ENCODE measurements at places on chromosomes 5 and 9.

- no peak for DNase-seq
Measured at GRCh38 chr5:20028506-20028905, 40.5 kb upstream of the CDH18 start.

GRCh38 chr5:87665166-87665565, 252.4 kb upstream of the CCNH start:
- DNase-seq, result no peak

GRCh38 chr9:127872369-127873222, 4.9 kb downstream of the AK1 start:
- peak; percentile 63 for DNase-seq

GRCh38 chr9:38685535-38685934, 34.4 kb downstream of the FAM240B start:
- DNase-seq, result no peak

- DNase-seq, result peak; percentile 63
Measured at GRCh38 chr9:33676746-33677505, 118.4 kb upstream of the PRSS3 start.

- DNase-seq, result no peak
Measured at GRCh38 chr5:35162848-35163709, 67.2 kb downstream of the PRLR start.

GRCh38 chr5:83523929-83524328, 52.4 kb downstream of the VCAN start:
- DNase-seq, result no peak

DNA sequence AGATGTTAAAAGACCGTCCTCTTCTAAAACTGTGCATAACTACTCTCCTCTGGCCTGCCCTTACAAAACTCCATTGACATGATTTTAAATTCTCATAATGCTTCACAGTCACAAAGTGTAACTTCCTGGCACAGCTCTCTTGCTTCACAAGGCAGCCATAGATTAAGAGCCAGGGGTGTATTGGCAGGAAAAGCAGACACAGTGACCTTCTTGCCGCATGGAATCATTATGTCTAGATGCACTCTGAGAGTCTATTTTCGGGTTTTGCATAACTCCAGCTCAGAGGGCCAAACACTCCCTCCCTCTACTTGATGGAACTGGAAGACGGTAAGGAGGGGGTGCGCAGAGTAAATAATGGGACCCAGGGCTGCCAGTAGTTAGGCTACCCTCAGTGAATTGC, 110.1 kb downstream of the MARCHF3 start:
- DNase-seq, result no peak

- no peak for DNase-seq
Measured at GRCh38 chr5:139671096-139671841, 23.1 kb downstream of the CXXC5 start.

DNA sequence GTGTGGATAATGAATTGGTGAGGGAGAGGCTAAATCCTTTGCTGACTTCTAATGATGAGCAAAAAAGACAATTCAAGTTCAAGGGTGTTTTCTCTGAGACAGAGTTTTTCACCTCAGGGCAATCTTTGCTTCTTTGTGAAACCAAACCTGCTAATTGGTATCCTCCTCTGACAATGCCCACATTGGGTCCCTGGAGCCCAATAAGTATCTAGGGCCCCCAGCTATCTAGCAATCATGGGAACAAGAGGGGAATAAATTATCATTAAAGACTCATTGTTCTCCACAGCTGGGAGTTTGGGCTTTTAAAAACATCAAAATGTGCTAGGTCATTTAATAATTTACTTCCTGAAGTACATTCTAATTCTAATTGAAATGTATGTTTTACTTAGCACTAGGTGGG, 227.3 kb downstream of the TMEM167A start:
- no peak for DNase-seq

GRCh38 chr5:17317473-17317872, 100.0 kb downstream of the BASP1 start:
- DNase-seq, result no peak

DNA sequence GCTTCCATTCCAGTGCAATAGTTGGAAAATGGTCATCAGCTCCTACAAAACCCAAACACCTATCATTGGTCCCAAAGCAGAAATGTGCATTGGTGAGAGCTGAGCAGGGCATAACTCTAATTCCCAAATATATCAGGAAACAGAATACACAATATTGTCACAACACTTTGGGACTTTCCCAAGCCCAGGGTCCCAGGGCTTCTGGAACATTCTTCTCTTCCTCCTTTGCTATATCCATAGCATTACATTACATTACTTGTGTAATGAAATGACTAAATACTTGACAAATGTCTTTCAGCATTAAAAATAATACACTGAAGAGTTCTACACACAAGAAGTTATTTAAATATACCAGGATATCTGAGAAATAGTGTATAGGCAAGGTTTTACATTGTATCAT, 45.6 kb downstream of the LIX1 start:
- DNase-seq, result no peak

DNA sequence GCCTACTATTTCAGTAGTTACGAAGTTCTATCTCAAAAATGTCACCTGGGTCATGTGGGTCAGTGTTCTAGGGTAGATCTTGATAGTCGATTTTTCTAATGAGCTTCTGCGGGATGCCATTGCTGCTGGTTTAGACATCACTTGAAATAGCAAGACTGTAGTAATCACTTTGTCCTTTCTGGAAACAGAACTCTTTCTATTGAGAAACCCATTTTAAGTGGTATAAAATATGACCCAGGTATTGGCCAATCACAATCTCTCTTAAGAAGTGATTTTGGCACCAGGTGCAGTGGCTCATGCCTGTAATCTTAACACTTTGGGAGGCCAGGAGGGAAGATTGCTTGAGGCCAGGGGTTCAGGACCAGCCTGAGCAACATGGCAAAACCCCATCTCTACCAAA, 17.6 kb downstream of the ARRDC3 start:
- no peak for DNase-seq

DNA sequence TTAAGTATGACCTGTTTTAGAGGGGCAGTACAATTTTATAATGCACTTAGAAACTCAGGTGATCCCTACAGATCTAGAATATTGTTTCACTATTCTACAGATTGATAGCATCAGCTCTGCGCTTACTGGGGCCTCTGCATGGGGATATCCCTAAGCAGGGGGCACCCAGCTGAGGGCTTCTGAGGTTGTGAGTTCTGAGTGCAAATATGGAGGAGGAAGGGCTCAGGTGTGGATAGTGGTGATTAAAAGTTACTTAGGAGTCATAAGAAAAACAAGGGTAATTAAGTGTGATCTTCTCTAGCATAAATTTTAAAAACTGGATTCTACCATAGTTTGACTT, 274.4 kb downstream of the EFNA5 start:
- DNase-seq, result no peak

GRCh38 chr9:35711501-35712428, 20.2 kb downstream of the TLN1 start:
- DNase-seq, result no peak

DNA sequence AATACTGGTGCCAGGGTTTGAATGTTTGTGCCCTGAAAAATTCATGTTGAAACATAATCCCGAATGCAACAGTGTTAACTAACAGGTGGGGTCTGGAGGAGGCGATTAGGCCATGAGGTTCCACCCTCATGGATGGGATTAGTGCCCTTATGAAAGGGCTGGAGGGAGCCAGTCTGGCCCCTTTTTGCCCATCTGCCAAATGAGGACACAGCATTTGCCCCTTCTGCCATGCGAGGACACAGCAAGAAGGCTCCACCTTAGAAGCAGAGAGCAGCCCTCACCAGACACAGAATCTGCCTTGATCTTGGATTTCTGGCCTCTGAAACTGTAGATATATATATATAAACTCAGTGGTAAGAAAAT, 32.6 kb upstream of the RNF130 start:
- DNase-seq, result no peak

DNA sequence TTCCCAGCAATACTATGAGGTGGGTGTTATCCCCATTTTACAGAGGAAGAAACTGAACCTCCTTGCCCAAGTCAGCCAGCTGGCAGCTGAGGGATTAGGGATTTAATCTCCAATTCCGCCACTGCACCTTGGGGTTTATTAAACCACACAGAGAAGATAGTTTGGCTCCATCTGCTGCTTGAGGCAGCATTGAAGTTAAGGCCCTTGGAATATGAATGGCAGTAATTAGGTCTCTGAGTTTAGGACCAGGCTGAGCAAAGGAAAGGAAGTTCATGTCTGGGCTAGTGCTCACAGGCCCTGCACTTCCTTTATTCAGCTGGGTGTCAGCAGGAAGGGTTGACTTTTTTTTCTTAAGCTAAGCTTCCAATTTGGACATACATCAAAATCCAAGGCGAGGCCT, 86.9 kb upstream of the GDNF start:
- no peak for DNase-seq

DNA sequence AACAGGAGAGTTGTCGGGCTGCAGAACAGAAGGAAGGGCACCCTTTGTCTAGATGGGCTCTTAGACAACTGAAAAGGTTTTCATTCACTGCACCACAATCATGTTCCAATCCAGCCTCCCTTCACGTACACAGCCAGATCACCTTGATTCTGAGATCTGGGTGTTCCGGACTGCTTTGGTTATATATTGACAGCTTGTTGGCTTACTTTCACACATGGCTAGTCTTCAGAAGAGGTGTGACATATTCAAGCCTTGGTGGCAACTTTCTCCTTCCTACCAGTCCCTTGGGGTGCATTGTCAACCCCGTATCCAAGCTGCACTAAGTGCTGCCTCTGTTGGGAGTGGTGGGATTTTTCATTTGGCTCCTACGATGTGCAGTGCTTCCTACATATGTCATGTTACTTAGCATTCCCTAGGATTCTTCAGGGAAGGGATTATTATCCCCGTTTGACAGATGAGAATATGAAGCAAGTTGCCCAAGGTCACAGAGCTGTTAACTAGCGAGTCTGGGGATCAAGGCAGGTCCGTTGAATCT, 100.6 kb downstream of the LIFR start:
- DNase-seq, result no peak

- DNase-seq, result no peak
Measured at GRCh38 chr9:13141629-13142028, 137.9 kb downstream of the MPDZ start.

DNA sequence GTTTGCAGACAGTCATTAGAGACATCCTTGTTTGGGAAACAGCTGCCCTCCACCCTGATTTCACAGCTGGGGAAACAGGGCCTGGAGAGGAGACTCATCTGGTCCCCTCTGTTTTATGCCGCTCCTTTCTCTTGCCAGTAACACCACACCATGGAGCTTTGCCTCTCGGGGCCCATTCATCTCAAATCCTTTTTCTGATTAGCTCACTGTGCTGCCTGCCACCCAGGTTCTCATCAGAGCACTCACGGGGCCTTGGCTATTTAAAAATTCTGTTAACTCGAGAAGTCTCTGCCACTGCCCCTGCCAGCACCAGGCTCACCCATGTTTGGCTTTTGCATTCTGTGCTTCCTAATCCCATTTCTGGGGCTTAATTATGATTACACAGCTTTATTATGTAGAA, 36.8 kb upstream of the C5orf58 start:
- no peak for DNase-seq

DNA sequence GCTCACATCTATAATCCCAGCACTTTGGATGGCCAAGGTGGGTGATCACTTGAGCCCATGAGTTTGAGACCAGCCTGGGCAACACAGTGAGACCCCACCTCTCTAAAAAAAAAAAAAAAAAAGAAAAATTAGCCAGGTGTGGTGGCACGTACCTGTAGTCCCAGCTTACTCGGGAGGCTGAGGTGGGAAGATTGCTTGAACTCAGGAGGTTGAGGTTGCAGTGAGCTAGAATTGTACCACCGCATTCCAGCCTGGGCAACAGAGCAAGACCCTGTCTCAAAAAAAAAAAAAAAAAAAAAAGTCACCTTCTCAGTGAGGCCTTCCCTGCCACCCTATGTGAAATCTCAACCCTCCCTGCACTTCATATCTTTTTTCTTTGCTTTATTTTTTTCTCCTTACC, 14.0 kb upstream of the SEPTIN8 start:
- DNase-seq, result no peak

GRCh38 chr9:78130853-78131252, 99.2 kb upstream of the GNAQ start:
- DNase-seq, result no peak

- DNase-seq, result no peak
Measured at GRCh38 chr9:128163523-128164306, 3.6 kb downstream of the BBLN start.

DNA sequence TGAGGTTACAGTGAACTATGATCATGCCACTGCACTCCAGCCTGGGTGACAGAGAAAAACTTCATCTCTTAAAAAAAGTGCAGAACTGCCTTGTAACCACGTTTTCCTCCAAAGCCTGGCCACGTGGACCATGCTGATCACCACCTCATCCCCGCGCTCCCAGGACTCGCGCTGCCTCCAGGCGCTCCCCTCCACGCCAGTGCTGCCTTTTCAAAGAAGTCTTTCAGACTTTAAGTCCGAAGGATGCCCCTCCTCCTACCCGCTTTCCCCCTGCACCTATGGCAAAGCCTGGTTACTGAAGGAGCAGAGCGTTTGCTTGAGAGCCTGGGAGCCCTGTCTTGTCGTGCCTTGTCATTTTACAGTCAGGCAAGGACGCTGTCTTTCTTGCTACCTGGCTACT, 43.8 kb downstream of the HABP4 start:
- DNase-seq, result no peak

DNA sequence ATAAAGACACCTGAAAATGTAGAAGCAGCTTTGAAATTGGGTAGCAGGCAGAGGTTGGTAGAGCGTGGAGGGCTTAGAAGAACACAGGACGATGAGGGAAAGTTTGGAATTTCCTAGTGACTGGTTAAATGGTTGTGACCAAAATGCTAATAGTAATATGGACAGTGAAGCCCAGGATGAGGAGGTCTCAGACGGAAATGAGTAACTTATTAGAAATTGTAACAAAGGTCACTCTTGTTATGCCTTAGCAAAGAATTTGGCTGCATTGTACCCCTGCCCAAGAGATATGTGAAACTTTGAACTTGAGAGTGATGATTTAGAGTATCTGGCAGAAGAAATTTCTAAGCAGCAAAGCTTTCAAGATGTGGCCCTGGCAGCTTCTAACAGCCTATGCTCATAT, 382.5 kb downstream of the KCNN2 start:
- DNase-seq, result no peak

DNA sequence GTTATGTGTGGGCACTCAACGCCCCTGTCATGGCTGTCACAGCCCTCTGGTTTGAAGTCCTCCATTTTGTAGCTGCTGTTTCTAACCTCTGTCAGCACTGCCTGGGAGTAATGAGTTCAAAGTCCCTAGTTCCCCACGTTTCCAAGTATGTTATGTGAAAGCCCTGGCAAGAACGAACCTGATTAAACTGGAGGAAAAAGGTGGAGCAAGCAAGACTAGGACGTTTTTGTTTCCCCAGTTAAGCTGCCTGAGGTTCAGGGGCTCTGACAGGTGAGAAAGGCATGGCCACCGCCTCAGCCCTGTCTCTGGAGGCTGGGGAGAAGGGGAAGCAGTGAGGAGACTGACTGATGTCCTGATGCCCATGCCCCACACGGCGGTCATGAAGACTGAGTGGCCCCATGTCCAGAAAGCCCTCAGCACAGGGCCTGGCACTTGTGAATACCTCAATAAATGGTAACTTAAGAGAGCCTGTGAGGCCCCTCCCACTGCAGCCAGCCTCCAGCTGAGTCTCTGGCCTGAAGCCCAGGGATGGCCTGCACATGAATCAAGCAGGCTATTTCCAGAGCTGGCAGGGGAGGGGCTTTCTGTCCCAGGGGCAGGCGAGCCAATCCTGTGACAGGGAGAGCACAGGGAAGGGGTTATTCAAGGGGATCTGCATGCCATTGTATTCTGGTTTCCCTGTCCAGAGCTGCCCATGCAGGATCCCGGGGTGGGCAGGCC, 61.8 kb downstream of the PFDN1 start:
- peak; percentile 80 for DNase-seq

- no peak for DNase-seq
Measured at GRCh38 chr5:66909364-66909763, 287.2 kb downstream of the CD180 start.
